ENCODE measurements at places on chromosomes 6 and 20. TPM values are rescaled to one million over a fixed set of nuclear protein-coding genes. Genes with fewer than 3 reads are reported as not detected.

GRCh38 chr6:158955255-158955654 lies 44.7 kb downstream of the RSPH3 start:
- no peak for DNase-seq

DNA sequence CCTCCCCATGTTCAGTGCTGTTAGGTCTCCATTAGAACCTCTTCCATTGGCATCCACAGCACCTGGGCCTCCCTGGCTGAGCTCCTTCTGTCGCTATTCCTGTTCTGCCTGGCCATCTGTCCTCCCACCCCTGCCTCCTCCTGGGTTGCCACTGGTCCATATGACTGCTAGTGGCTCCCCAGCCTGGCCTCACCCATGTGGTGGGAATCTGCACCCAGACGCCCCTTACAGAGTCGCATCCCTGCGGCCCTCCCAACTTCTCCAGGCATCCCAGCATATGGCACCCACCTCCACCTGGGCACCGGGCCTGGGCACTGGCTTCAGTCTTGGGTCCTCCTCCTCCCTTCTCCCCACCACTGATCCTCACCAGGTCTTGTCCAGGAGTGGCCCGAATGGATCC lies 7.7 kb downstream of the CDC25B start:
- no peak for DNase-seq

- DNase-seq = no peak
Observed at GRCh38 chr6:15485936-15486335, 176.9 kb downstream of the DTNBP1 start.

GRCh38 chr6:121694801-121695251 lies 259.4 kb downstream of the GJA1 start:
- DNase-seq = no peak

GRCh38 chr6:135488023-135488422 lies 9.5 kb downstream of the AHI1 start:
- DNase-seq = no peak

GCNT2 gene
- total RNA-seq = 4.3 TPM

CCN6 gene
- total RNA-seq = 0.19 TPM

- no peak for DNase-seq
Observed at GRCh38 chr6:142387997-142388815, 86.4 kb downstream of the ADGRG6 start.

DNA sequence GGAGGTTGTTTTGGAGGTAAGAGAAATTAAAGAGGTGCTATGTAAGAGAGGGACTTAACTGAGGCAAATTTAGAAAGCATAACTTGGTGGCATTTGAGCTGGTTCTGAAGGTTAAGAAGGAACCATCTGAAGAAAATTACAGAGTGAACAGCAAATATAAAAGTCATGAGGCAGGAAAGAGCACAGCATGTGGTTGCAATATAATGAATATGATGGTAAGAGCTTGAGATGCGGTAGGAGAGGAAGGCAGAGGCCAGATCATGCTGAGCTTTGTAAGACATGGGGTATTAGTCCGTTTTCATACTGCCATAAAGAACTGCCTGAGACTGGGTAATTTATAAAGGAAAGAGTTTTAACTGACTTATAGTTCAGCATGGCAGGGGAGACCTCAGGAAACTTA lies 279.1 kb downstream of the UTRN start:
- DNase-seq = no peak

AVP gene
- total RNA-seq = not detected

TMEM74B gene
- 1.5 TPM for total RNA-seq

DNA sequence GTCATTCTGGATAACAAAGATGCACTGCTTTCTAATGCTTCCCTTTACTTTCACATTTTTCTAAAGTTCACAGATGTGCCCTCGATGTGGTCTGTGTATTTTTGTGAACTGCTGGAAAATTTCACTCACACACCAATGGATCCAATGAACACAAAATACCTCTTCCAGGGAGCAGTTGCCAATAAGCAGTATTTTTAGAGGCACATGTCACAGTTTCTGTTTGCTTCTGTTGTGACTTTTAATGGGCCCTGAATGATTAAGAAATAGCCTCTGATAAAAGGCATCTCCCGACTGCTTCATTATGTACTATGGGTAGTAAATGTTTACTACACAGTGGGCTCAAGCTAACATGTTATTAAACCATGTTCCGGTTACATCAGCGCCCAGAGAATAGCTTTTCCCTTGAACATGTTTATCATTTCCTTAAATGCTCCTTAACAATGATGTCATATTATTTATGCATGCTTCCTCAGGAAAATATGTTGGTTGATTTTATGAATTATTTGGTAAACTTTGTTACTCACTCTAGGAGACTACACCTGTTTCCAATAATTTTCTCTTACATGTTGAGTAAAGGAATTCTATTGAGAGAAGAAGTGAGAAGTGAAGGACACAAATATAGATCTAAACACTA lies 188.0 kb downstream of the KCNQ5 start:
- DNase-seq = no peak

GRCh38 chr6:37334047-37334446 lies 19.7 kb upstream of the RNF8 start:
- DNase-seq = no peak

GRCh38 chr20:32664678-32665159 lies 9.0 kb downstream of the C20orf203 start:
- no peak for DNase-seq

- no peak for DNase-seq
Observed at GRCh38 chr6:142251930-142252445, 49.8 kb upstream of the ADGRG6 start.

ARMC12 gene
- 1.8 TPM for total RNA-seq

DNA sequence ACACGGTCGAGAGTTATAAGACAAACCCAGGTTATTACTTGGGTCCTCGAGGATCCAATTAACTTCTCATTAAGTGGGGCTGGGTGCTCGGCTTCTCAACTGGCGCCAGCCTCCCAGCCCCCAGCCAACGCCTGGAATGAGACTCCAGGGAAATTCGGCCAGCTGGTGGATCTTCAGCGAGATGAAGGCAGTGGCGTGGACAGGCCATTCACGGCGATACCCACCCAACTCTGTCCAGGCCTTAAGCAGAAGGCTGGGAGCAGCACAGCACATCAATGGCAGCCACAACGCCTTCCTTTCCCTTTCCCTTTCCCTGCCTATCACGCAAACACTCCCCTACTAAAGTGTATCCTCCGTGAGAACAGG lies 868 bp downstream of the METTL24 start:
- DNase-seq = no peak

OPRL1 gene
- 0.25 TPM for total RNA-seq

- no peak for DNase-seq
Observed at GRCh38 chr6:7673063-7673536, 52.8 kb upstream of the BMP6 start.

DNA sequence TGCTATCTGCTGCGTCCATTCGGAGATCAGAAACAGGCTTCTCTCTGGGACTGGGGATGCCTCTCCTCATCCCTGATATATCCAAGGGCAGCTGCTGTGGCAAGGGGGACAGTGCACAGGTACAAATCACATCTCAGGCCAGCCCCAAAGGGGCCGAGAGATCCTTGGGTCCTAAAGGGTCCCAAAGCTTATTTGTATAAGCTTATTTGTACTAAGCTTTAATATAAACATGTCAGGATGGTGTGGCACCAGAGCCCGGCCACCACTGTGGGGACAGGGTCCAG lies 45.3 kb downstream of the FGD2 start:
- DNase-seq = no peak

- no peak for DNase-seq
Observed at GRCh38 chr20:51098284-51098810, 75.4 kb upstream of the KCNG1 start.

DNA sequence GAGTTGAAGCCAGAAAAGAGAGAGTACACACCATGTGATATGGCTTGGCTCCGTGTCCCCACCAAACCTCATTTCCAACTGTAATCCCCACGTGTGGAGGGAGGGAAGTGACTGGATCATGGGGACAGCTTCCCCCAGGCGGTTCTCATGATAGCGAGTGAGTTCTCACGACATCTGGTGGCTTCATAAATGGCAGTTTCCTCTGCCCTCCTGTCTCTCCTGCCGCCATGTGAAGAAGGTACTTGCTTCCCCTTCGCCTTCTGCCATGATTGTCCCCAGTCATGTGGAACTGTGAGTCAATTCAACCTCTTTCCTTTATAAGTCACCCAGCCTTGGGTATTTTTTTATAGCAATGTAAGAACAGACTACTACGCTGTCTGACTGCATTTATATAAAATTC lies 40.3 kb downstream of the TAF4 start:
- DNase-seq = no peak

DNA sequence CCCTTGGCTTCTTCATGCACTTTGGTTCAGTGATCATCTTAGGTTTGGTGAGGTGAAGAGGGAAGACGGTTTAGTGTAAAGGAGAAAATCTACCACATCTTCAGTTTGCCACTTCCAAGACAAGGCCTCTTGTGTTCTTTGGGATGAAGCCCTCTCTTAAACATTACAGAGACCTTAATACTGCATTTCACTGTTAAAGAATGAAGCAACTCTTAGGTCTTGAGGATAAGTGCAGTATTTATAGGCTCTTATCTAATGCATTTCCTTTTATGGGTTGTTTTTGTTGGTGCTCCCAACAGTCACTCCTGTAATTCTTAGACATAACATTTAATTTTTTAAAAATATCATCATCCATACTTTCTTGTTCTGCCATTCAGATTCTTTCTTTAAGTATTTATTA lies 139.9 kb upstream of the LAMP5 start:
- no peak for DNase-seq

GRCh38 chr6:167576828-167577503 lies 249.7 kb upstream of the AFDN start:
- no peak for DNase-seq

- no peak for DNase-seq
Observed at GRCh38 chr20:32822225-32822624, 2.5 kb downstream of the MAPRE1 start.

DNA sequence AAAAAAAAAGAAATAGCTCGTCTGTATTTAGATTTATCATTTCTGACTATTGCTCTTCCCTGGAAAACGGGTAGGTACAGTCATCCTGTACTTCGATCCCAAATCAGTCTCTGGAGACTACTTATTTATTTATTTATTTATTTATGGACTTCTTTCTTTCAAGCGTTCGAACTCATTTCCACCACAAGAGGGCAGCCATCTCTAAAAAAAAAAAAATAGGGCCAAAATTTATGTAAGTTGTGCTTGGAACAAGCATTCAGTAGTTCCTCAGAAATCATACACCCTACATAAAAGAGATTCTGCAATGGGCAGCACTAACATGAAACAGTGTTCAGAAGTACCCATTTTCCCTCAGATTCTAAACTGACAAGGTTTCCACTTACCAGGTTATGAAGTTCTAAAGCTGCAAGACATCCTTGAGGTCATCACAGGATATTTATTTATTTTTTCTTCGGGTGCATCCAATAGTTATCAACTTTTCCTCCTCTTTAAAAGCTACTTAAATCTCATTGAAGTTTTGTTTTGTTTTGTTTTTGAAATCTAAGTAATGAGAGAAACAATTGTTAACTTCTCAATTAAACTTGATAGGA lies 1.9 kb upstream of the BMP2 start:
- no peak for DNase-seq

DNA sequence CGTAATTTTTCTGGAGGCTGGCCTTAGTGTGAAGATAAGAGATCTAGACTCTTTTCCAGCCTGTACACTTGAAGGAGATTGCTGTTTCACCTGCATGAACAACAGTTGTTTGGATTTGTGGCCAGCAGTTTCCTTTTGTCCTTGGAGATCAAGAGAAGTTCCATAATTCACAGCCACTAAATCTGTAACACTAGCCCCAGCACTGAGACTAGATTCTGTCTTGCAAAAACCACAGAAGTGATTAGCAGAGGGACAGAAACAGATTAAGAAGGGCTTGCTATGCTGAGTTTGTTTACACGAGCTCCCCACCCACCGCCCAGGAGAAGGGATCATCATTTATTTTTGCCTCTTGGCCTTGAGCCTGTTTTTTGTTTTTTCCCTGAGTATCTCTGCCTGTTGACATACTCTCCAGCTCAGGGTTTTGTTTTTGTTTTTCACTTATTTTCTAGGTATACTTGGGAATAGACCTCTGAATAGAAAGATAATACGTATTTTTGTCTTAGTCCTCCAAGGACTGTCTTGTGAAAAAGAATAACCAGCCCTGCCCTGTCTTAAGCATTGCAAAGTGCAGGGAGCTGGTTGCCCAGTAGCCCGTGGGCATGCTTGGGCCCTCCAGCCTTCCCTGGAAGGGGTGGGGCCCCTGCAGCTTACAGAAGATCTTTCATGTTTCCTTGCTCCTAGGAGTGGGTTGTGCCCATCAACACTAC lies 93.1 kb upstream of the SOX4 start:
- no peak for DNase-seq

TMEM200A gene
- not detected for total RNA-seq

LINC00237 gene
- not detected for total RNA-seq

DNA sequence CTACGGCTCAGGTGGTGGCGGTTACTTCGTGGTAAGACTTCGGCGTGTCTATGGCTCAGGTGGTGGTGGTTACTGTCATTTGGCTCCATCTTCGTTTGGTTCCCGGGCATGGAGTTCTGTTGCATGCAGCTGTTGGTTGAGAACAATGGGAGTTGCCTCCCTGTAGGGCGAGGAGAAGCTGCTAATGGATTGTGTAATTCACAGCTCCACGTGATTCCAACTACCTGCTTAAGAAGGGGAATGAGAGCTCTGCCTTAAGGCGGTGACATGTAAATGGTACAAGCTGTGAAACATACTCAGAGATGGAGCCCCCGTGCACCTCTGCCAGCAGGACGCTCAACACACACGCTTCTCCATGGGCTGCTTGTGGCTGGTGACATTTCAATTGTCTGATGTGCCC lies 12.4 kb upstream of the DACT2 start:
- no peak for DNase-seq

DNA sequence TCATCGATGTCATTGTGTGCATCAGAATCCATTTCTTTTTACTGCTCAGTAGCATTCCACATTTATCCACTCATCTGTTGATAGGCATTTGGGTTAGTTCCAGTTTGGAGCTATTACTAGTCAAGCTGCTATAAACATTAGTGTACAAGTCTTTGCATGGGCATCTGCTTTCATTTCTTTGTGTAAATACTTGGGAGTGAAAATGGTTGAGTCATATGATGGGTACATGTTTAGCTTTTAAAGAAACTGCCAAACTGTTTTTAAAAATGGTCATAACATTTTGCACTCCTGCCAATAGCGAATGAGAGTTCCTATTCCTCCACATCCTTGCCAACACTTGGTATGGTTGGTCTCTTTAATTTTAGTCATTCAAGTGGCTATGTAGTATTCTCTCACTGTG lies 21.2 kb upstream of the SLC22A2 start:
- no peak for DNase-seq

DNA sequence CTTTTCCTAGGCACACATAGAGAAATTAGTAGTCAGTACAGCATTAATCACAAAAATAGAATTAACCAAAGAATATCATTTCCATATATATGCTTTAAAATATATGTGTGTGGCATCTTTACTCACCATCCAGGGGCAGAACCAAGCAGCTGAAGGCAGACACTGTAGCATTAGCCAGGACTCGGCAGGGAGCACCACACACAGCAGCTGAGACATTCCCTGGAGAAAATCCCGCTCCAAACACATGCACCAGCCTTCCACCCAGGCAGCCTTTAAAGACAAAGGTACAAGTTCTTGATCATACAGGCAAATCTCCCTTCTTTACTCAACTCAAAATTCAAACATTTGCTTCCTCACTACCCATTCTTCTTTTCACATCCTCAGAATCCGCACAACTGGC lies 64.7 kb downstream of the PKHD1 start:
- no peak for DNase-seq

TSBP1 gene
- not detected for total RNA-seq

NCOA6 gene
- total RNA-seq = 19.5 TPM

All from activated naive CD8-positive, alpha-beta T cell treated with anti-CD3 and anti-CD28 coated beads for 36 hours (primary cell).